ENCODE measurements at places on chromosomes 1 and 21. TPM values are rescaled to one million over a fixed set of nuclear protein-coding genes. Genes with fewer than 3 reads are reported as not detected.

The PRAMEF6 gene
- total RNA-seq = not detected

The TM2D1 gene
- total RNA-seq = 45.2 TPM

The IL22RA1 gene
- not detected for total RNA-seq

The RNF186 gene
- total RNA-seq = not detected

The BRWD1 gene
- total RNA-seq = 46.1 TPM

Data from bronchial smooth muscle cell (primary cell).